H1 (cell line): ENCODE measurements at places on chromosomes 3 and 15.

GRCh38 chr3:159637883-159638542 is 350.6 kb upstream of the IL12A start:
- DNase-seq = no peak

DNA sequence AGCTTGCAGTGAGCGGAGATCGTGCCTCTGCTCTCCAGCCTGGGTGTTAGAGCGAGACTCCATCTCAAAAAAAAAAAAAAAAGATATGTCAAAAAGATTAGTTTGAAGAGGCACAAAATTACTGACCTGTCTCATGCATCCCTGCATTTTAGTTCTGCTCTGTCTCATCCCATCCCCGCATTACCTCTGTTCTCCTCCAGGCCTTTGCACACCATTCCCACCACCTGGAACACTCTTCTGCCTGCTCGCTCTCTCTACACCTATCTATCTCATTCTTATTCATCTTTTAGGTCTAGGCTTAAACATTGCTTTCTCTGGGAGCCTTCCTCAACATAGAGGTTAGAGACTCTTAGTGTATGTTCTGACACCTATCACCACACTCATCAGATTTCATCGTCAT is 32.9 kb upstream of the ZNF770 start:
- DNase-seq = no peak

- no peak for DNase-seq
These were observed 76.0 kb downstream of the FEM1B start for GRCh38 chr15:68353421-68354135.

GRCh38 chr3:29353807-29354206 is 72.9 kb downstream of the RBMS3 start:
- no peak for DNase-seq

GRCh38 chr3:187520027-187520945 is 149.9 kb downstream of the SST start:
- DNase-seq = no peak

DNA sequence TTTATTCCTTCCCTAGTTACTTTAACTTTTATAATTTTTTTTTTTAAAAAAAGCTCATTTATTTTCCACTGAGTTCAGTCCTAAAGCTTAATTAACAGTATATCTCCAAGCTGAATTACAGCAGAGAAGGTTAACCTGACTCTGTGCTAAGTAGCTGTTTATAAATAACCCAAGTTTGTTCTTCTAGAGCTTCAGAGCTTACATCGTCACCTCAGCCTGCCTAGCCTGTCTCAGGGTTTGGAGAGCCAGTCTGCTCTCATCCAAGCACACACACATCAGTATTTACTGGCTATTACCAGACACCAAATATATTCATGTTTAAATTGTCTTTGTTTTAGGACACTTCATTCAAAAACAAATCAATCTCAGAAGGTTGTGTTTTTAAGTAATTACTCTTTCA is 154.9 kb downstream of the CDIN1 start:
- DNase-seq = no peak

DNA sequence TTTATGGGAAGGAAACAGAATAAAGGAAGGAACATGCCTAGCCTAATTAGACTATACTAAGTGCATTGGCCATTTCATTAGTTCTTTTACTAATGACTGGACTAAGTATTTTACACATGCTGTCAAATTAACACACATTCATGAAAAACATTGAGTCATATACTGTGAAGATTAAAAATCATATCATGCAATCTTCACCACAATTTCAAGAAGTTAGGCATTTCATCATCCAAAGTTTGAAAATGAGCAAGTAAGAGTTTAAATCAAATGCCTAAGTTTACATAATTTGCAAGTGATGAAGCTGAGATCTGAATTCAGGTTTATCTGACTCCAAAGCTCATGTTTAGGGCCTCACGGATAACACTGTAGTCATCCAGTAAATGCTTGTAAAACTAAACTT is 601.0 kb downstream of the PDCD6IP start:
- DNase-seq = no peak

DNA sequence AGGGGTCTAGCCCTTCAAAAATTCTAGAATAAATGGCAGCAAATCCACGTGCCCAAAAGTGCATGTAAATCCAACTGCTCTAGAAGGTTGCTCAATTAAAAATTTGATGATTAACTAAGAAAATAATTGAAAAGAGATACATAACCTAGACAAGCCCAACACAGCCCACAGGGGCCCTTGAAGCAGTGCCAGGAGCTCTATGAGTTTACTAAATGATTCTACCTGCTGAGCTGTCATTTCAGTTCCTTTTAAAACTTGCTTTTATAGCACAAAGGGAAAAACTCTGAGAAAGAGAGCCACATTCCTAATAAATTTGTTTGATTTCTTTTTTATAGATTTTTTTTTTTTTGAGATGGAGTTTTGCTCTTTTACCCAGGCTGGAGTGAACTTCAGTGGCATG is 38.9 kb upstream of the GNB5 start:
- DNase-seq = no peak

- DNase-seq = no peak
These were observed 35.2 kb downstream of the PYGO1 start for GRCh38 chr15:55552926-55553325.

GRCh38 chr3:38214560-38214959 is 49.2 kb downstream of the OXSR1 start:
- DNase-seq = no peak

- no peak for DNase-seq
These were observed 5.8 kb downstream of the TPRA1 start for GRCh38 chr3:127584734-127585133.

DNA sequence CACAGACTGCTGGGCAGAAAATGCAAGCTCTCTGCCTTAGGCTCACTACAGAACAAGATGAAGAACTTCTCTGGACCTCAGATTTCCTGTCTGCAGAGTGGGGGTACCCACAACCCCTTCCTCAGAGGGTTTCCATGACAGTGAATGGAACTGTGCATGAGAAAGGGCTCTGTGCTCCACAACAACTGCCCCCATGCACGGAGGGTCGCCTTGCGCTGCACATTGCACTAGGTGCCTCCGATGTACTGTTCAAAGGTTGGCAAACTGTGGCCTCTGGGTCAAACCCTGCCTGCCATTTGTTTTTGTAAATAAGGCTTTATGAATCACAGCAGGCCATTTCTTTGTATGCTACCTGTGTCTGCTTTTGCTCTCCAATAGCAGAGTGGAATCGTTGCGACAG is 172.0 kb downstream of the RAB11A start:
- DNase-seq = no peak

DNA sequence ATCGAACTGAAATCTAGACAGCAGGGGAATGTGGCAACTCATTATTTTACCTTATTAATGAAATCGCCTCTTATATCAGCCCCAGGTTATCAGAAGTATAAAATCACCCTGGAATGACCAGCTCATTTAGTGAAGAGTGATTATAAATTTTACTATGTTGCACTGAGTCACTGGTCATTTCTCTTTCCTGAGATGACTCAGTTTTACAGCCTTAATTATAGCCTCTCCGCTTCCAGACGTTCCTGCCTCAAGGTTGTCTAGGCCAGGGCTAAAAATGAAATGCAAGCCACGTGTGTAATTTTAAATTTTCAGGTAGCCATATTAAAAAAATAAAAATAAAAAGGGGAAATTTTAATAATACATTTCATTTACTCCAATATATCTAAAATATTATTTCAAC is 33.3 kb downstream of the DET1 start:
- no peak for DNase-seq

DNA sequence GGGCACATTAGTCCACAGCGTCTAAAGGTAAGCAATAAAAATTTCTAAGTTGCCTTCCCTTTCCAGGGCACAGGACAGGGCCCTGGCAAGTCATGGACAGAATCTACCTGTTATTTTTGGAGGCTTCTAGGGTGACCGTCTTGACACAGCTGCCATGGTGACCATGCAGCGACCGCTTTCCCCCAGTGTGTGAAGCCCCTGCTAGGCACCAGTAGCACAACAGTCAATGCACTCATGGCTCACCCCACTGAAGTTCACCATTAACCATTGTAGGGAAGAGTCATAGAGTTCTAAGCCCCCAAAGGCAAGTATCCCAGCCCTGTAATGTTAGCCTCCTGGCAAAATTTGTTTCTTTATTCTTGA is 43.8 kb upstream of the SLCO2A1 start:
- no peak for DNase-seq

GRCh38 chr3:40872258-40872920 is 326.9 kb upstream of the CTNNB1 start:
- DNase-seq = no peak

DNA sequence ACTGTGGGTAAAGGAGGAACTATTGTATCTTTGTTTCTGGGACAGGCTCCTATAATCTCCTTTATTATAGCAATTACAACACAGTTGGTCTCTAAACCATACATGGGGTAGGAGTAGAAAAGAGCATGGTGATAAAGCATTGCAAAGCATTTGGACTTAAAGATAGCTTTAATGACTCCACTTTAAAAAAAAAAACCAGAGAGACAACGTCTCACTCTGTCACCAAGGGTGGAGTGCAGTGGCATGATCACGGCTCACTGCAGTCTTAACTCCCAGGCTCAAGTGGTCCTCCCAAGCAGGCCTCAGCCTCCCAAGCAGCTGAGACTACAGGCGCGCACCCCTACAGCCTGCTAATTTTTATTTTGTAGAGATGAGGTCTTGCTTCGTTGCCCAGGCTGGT is 68.2 kb downstream of the DENND4A start:
- DNase-seq = no peak

DNA sequence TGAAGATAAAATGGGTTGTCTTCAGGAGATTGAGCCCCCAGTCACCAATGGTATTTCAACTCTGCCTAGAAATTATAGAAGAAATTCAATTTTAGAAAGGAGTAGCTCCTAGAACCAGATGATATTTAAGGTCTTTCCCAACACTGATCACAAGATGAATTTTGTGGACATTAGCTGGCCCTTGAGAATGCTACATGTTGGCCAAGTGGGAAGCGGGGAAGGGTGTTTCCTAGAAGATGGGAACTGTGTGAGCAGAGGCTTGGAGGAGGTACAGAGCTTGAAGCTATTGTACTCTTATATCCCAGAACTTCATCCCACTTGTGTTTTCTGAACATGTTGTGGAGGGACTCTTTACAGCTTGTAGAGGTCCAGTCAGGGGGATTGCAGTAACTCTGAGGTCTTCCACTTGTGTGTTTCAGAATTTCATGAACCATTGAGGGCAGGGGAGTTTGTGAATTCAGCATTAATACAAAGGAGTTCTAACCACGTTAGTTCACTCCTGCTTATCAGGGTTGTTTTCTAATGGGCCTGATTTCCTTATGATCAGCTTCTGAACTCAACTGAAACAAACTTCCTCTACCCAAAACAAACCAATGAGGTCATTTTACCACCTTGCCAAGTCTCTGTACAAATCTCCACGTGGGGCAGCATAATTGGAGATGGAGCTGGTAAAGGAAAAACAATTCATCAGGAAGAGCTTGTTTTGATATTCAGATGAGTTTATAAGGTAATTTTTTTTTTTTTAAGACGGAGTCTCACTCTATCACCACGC is 152.6 kb upstream of the TPM1 start:
- DNase-seq = no peak

DNA sequence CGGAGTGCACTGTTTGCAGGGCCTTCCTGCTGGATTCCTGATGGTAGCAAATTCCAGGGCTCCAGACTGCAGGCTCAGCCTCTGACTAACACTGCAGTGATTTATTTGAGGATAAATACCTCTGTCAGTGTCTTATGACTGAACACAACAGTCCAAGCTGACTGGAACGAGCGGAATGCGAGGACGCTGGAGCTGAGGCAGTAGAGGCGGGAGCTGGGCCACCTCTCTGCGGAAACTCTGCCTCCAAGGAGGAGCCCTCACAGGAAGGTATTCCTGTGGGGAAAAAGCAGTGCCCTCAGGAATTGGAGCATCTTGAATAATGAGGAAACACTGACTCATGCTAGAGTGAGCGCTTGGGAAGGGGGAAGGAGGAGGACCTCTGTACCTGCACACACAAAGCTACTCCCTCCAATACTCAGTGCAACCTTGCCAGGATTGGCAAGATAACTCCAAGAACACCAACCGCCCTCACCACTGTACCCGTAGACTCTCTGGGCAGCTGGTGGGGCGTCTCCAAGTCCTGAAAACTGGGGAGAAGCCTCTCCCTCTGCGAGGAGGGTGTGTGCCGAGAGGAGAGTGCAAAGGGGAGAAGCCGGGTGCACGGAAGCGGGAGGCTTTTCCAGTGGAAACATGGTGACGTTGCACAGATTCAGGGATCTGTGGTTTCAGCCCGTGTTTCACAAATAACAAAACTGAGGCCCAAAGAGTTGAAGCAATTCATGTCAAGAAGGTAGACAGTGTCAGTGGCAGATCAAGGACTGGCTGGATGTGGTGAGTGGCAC is 43.0 kb downstream of the VGLL4 start:
- peak; percentile 66 for DNase-seq

- no peak for DNase-seq
These were observed 12.6 kb downstream of the RASGRP1 start for GRCh38 chr15:38551720-38552648.

DNA sequence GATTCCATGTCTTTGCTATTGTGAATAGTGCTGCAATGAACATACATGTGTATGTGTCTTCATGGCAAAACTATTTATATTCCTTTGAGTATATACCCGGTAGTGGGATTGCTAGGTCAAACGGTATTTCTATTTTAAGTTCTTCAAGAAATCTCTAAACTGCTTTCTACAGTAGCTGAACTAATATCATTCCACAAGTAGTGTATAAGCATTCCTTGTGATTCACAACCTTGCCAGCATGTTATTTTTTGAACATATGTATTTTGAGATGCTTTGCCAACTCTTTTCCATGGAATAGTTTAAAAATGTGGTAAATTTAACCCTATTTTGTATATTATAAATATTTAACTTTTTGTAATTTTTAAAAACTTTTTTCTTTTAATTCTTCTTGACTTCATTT is 592.7 kb upstream of the NAALADL2 start:
- DNase-seq = no peak

- DNase-seq = peak; percentile 56
These were observed at the start of gene MAGEL2 for GRCh38 chr15:23647421-23648370. MAGEL2 (minus strand) TSS chr15:23647867; CDS start chr15:23647742, 125 bp downstream.

GRCh38 chr3:193556841-193557240 is 2.1 kb upstream of the ATP13A4 start:
- no peak for DNase-seq
